ENCODE measurements at places on chromosomes 4 and X. TPM values are rescaled to one million over a fixed set of nuclear protein-coding genes. Genes with fewer than 3 reads are reported as not detected.
A peak's percentile ranks its signal among the peaks of the same experiment; 100 is the strongest.

Gene MND1
- 4.5 TPM for total RNA-seq

GRCh38 chr4:52783069-52783468, 31.8 kb upstream of the ERVMER34-1 start:
- DNase-seq = no peak

- no peak for DNase-seq
Measured at GRCh38 chr4:7607156-7607910, 172.6 kb upstream of the PSAPL1 start.

- no peak for DNase-seq
Measured at GRCh38 chr4:183096276-183096965, 2.6 kb upstream of the WWC2 start.

Gene CCNA2
- 3.6 TPM for total RNA-seq

- no peak for DNase-seq
Measured at GRCh38 chr4:112141366-112142138, 3.7 kb upstream of the FAM241A start.

DNA sequence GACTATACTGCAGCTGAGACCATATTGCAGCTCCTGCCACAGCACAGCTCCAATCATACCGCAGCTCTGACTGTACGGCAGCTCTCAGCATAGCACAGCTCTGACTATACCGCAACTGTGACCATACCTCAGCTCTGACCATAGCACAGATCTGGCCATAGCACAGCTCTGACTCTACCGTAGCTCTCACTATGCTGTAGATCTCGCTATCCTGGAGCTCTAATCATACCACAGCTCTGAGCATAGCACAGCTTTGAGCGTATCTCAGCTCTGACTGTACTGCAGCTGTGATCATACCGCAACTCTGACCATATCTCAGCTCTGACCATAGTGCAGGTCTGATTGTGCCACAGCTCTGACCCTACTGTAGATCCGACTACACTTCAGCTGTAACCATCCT, 139.2 kb downstream of the ASMT start:
- DNase-seq = no peak

Gene CCDC120
- total RNA-seq = 2.3 TPM

Gene MSL3
- 44.0 TPM for total RNA-seq

GRCh38 chrX:38175139-38175538, 45.5 kb downstream of the SRPX start:
- peak; percentile 73 for DNase-seq

GRCh38 chr4:121049072-121049599, 23.2 kb downstream of the NDNF start:
- DNase-seq = peak; percentile 29

GRCh38 chr4:1208266-1208961, 36.0 kb upstream of the SPON2 start:
- DNase-seq = no peak

- no peak for DNase-seq
Measured at GRCh38 chrX:133544778-133545177, 129.5 kb upstream of the GPC4 start.

- no peak for DNase-seq
Measured at GRCh38 chrX:119537487-119537886, 27.7 kb downstream of the STEEP1 start.

Gene FABP2
- total RNA-seq = not detected

DNA sequence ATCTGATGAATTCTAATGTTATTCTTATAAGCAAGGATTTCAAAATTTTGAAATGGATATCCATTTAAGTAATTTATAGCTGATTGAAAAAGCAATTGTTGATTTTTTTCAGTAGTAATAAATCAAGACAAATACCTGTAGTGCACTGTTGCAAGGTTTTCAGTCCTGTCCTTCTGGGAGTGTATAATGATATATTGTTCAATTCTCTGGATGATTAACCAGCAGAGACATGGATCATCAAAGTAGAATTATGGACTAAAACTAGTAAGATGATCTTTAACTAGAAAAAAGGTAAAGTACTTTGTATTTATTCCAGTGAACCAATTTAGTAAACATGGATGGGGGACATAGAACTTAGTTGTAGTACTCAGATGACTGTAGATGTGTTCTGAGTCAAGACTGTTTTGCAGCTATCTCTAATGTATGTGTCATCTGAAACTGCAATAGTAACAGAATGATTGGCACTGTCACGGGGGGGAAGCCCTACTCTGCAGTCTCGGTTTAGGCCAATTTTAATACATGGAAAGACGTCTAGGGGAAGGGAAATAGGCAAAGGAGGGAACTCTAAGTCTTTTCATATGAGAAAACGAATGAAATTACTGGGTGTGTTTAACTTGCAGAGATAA, 121.9 kb downstream of the GLRA3 start:
- no peak for DNase-seq

Gene ADGRL3
- total RNA-seq = 109 TPM

Gene GRPR
- 6.7 TPM for total RNA-seq

DNA sequence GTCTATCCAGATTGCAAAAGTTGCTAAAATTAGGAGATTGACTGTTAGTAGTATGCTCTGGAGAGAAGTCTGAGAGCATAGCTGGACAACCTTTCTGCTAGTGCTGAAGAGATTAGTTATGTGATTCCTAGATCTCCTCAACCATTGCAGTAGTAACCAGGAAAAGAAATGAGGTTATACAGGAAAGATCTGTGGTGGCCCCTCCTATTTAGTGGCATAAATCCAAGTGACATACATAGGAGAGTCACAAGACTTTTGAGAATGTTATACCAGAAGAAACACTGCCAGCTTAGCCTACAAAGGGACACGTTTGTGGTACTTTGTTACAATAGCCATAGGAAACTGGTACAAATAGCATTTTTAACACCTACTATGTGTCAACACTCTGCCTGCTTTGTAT, 105.2 kb downstream of the ATP10D start:
- DNase-seq = no peak

Gene OTUD6A
- total RNA-seq = not detected

Gene PRDM8
- not detected for total RNA-seq

GRCh38 chr4:3656416-3657356, 109.5 kb upstream of the ADRA2C start:
- DNase-seq = no peak

Gene ODAPH
- not detected for total RNA-seq

DNA sequence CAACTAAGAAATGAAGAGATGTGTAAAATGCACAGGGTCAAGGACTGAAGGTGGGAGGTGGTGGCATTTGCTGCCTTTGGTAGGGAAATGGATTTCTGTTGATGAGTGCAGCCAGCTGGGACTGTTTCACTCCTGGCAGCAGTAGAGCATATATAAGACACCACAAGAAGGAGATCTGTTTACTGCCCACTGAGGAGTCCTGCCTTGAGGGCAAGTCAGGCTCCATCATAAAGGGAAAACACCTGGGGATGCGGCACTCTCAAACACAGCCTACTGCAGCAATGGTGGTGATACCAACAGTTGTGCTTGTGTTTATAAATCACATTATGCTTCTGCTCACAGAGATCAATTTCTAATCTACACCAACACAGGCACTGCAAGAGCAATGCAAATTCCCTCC, 222.1 kb downstream of the TACR3 start:
- no peak for DNase-seq

DNA sequence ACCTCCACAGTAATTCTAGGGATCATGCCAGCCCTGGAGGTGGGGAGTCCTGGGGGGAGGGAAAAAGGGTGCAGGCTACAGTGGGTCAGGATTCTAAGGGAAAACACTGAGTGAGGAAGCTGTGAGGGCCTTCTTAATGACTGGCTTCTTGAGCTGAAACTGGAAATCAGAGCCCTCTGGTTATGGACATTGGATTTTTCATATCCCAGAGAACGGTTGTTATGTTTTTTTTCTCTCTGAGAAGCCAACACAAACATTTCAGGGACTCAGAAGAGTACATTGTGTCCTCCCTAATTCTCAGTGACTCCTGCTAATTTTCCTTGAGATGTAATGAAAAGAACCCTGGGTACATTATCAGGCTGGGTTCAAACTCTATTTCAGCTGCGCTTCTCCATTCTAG, 162.4 kb upstream of the PRDX4 start:
- no peak for DNase-seq

Gene SATL1
- not detected for total RNA-seq

DNA sequence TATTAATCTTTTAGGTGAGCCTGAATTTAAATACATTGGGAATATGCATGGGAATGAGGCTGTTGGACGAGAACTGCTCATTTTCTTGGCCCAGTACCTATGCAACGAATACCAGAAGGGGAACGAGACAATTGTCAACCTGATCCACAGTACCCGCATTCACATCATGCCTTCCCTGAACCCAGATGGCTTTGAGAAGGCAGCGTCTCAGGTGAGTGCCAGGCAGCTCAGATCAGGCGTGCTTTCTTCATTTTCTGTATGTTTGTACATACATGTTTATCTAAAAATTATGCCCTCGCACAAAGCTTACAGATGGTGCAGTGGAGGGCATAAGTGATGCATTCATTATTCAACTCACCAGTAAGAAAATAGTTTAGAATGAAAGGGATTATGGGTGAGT, 85.6 kb downstream of the CPE start:
- DNase-seq = no peak

Gene PTTG2
- total RNA-seq = 2.9 TPM

Gene XPNPEP2
- 2.2 TPM for total RNA-seq

Gene IGFBP7
- 972 TPM for total RNA-seq

Gene STPG2
- 0.89 TPM for total RNA-seq

- DNase-seq = no peak
Measured at GRCh38 chr4:180932370-180933001, 1310.7 kb upstream of the TENM3 start.

Gene GSX2
- total RNA-seq = not detected

Gene FRAS1
- 7.6 TPM for total RNA-seq

All from stomach (tissue), 19 donors.